Adipocyte (in vitro differentiated cells): ENCODE measurements at places on chromosomes 11 and 22.

- no peak for DNase-seq
These were observed 33.2 kb upstream of the LMO1 start for GRCh38 chr11:8296872-8297271.

- peak; percentile 43 for DNase-seq
These were observed 33.1 kb downstream of the TRIM66 start for GRCh38 chr11:8649361-8649760.

DNA sequence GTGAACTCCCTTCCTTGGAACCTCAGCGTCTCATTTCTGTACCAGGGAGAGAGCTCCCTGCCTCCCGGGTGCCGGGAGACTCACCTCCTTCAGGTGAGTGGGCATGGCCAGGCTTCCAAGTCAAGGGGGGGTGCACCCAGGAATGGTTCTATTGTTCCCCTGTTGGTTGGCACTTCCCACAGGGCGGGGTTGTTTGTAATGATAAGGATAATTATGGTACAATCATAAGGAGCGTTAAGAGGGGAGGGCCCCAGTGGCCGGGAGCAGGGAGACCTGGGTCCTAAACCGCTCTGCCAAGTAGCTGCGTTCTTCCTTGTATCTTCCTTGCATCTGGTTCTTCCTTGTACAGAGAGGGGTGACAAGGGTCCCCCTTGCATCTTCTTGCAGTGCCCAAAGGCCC, 79.1 kb downstream of the LRRC32 start:
- no peak for DNase-seq

DNA sequence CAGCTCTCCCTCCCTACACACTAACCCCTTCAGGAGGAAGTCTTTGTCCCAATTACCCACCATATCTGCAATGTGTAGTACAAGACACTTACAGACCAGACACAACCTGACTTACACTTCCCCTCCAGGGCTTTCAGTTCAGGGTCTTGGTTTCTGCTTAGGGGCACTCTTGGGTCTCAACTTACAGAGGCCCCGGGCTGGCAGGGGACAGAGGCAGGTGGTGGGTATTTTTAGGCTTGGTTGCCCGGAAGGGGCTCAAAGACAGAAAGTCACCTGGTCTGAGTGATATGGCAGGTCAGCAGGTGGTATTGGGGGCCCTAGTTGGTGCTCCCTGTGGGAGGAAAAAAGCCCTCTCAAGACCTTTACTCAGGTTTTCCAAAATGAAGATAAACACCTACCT, 3.4 kb upstream of the TMEM184B start:
- DNase-seq: no peak

DNA sequence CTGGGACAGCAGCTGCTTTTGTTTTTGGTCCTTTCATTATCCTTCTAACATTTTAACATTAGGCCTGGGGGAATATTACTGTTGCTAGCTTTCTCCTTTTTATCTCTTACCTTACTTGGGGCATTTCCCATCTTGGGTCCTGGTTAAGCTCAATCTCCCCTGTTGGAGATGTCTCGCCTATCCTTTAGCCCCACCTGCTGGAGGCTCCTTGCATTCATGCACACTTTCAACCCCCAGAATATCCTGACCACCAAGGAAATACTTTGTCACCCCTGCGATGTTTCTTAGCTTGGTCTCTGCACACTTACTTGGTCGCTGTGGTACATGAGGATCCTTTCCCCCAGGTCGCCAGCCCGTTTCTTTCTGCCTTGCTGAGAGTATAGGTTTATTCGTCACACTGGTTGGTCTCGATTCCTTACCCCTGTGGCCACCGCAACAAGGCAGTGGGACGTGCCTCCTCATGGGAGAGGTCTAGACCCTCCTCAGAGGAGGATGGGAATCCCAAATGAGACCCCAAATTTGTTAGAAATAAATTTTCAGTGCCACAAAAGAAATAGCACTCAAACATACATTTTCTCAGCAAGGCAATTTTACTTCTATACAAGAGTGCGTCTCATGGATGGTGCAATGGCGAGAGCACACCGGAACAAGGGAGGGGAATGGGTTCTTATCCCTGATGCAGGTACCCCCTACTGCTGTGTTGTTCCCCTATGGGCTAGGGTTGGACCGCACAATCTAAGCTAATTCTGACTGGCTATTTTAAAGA, 5.4 kb upstream of the TXN2 start:
- DNase-seq: peak; percentile 76

DNA sequence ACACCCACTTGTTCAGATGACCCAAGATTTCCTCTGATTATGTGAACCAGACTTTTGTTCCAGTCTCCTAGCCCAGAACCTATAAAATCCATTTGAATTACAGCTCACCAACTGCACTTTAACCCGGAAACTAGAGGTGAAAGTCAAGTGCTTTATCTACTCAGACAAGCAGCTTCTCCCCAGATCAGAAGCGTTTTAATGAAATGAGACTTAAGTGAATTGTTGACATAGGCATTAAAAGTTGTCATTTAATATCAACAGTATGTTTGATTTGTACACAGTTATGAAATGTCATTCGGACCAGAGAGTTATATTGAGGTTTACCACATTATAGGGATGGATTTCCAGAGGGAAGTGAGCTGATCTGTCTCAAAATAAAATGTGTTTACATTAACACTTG, 52.0 kb downstream of the CADM1 start:
- DNase-seq: no peak

DNA sequence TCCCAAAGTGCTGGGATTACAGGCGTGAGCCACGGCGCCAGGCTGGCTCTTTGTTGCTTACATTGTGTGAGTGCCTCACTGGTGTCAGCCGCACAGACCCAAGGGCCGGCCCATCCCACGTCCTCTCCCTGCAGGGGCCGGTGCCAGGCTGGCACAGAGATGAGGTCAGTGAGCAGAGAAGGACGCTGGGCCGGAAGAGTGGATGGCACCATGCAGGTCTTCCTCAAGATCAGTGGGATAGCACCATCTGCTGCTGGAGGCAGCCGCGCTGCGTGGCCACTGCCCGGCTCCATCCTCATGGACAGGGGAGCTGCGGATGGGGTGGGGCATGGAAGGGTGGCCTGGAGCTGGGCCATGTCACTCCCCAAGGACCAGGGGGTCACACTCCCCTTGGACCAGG, 22.0 kb upstream of the FGF4 start:
- DNase-seq: no peak

DNA sequence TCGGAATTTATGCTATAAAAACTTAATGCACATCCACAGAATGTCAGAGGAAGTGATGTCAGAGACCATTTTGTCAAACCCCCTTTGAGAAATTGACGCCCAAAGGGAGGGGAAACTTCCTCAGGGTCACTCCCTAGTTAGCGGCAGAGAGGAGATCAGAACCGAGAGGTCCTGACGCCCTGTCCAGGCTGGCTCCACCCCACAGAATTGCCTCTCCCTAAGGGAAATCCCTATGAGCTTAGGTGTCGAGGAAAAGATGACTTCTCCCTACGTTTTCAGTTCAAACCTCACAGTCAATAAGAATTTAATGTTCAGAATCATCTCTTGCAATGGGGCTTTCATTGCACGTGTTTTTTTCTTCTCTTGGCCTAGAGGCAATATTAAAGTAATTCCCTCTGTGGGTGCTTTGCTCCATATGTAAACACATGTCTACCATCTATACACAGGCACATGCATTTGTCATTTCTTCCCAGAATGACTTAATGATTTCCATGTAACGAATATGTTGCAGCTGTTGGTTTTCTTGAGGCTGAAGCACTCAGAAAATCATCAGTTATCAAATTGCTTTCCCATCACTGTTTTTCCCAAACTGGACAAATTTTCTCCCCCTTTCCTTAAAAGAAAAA, 148.7 kb upstream of the TIMP3 start:
- DNase-seq: no peak

- no peak for DNase-seq
These were observed 3.6 kb downstream of the SSH3 start for GRCh38 chr11:67306769-67307544.

DNA sequence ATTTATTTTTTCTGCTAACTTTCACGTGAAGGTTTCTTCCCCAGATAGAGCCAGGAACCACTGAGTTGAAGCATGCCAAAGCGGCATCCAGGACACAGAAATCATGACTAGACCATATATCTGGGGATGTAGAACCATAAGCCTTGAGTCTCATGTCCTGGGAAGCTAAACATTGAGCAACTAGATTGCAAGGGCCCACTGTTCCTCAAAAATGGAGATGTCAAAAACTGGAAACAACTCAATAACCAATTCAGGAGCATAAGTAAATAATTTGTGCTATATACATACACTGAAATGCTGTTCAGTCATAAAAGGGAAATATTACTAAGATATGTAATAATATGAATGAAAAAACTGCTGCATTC, 29.0 kb upstream of the CARD16 start:
- no peak for DNase-seq

DNA sequence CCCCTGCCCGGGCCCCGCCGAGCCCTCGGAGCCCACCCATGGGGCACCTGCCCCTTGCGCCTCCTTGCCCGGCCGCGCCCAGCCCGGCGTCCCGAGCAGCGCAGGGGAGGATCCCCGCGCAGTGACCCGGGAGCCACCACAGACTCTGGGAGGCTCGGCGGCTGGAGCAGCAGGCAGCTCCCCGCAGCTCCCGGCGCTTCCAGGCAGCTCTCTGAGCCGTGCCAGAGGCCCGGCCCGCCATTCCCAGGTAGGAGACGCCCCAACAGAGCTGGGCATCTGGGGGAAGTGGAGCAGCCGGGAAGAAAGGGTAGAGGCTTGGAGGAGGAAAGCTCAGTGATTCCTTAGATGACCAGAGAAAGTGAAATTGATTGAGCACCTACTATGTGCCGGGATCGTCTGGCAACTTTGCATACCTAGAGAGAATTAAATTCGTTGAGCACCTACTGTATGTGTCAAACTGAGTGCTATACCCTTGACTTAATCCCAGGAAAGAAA, 670 bp downstream of the RASD2 start:
- no peak for DNase-seq

- no peak for DNase-seq
These were observed 54.3 kb downstream of the SBF1 start for GRCh38 chr22:50420581-50420980.

- DNase-seq: no peak
These were observed 416.6 kb upstream of the CCDC90B start for GRCh38 chr11:83702796-83703195.

DNA sequence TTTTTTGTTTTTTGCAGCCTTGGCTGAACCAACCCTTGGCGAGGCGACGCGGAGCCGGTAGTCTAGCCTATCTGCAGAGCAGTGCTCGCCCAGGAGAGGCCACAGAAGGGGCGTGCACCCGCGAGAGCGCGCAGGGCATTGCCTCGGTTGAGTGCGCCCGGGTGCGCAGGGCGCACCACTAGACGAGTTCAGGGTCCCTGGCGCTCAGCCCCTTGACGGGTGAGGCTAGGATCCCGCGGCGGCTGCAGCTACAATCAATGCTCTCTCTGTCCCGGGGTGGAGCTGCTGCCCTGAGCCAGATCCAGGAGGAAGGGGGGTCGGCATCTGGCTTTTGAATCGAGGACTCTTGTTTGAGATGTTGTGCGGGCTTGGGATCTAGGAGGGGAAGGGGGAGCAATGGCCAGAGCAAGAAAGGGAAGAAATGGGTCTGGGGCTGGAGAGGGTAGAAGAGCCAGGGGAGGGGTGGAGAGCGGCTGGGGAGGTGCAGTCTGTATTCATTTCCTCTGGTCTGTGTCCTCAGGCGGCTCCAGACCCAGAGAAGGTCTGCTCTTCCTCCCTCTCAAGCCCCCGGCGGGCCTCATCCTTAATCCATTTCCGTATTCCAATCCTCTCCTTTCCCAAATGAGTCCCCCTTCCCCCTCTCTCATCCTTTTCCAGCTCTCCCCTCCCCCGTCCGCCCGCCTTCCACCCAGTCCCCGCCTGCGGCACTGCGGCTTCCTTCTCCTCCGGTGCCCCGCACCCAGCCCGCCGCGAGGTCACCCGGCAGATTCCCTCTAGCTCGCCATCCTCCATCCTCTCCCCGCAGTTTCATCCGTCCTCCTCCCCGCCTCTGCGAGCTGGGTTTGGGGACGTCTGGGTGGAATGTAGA, 797 bp downstream of the THY1 start:
- peak; percentile 77 for DNase-seq

DNA sequence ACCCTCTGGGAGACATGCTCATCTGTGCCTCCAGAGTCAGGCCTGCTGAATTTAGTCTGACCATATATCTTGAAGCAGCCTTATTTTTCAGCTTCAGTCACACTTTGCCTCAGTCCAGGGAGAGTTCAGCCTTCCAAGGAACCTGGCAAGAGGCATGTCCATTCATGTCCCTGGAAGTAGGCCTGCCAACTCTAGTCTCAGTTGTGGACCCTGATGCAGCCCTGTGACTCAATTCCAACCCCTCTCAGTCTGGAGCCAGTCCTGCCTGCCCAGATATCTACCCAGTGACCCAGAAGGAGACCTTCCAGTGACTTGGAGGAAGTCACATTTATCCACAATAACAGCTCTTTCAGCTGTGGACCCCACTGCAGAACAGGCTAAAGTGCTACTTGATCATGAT, 566.6 kb downstream of the TMEM135 start:
- DNase-seq: no peak

GRCh38 chr22:30825711-30826505, 131.2 kb downstream of the OSBP2 start:
- no peak for DNase-seq

- peak; percentile 40 for DNase-seq
These were observed 34.7 kb downstream of the ALG9 start for GRCh38 chr11:111836721-111837120.

GRCh38 chr11:82978422-82979099, 77.0 kb downstream of the DDIAS start:
- peak; percentile 37 for DNase-seq

DNA sequence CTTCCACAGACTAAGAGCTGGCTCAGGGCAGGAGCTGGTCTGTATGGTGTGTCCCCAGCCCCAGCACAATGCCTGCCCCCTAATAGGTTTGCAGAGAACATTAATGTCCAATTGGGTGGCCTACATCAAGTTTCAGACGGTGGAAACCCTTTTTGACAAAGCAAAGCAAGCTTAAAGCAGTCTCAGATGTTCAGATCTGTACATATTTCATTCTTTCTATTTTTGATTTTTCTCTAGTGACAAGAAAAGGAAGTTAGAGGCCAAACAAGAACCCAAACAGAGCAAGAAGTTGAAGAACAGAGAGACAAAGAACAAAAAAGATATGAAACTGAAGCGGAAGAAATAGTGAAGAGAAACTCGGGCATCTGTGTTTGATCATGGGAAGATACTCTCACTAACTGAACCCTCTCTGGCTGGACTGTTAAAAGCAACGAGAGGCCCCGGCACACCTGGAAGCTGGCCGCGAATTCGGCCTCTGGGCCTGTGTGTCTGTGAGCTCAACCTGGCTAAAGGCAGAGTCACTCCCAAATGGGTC, 40.5 kb downstream of the NAT10 start:
- no peak for DNase-seq

- no peak for DNase-seq
These were observed 71.1 kb downstream of the TTC28 start for GRCh38 chr22:28608546-28608945.
